ENCODE measurements at places on chromosomes 12 and 14.

- no peak for DNase-seq
Observed at GRCh38 chr12:98374007-98374406, 141.4 kb upstream of the TMPO start.

DNA sequence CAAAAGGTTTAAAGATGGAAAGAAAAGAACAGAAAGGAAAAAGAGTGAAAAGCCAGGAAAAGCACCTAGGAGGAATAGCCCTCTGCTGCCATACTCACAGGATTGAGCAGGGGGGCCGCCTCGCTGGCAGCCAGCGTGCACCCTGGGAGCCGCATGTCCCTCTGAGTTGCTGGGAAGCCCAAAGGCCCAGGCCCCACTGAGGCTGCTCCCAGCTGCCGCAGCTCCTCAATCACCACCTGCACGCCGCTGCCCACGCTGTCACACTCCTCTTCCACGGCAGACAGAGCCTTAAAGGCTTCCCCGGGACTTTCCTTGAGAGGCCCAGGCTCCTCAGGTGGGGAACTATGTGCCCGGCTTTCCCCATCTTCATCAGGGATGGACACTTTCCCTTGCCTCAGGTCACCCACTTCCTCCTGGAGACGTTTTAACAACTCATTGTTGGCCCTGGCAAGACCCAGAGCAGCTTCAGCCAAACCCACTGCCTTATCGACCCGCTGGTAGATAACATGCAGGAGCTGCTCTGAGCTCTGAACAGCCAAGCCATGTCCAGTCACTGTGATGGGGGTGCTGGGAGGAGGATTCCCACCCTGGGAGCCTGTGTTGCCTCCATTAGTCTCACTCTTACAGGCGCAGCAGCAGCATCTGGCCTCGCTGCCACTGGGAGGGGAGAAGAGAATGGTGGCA, 11.5 kb downstream of the C14orf93 start:
- no peak for DNase-seq

DNA sequence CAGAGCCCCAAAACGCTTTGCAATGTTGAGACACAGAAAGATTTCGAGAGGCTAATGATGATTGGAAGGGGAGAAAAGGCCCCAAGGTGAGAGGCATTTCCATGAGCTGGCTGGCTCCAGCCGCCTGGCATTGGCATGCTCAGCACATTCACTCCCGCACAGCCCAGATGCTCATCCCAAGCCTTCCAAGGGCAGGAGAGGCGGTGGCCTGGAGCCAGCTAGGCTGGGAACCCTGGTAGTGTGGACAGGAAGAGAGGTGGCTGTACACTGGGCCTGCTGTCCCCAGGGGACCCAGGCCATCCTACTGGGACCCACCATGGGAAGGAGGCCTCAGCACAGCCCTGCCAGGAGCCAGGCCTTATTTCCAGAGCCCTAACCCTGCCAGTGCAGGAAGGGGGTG, 72.2 kb downstream of the SPTB start:
- DNase-seq, result no peak

DNA sequence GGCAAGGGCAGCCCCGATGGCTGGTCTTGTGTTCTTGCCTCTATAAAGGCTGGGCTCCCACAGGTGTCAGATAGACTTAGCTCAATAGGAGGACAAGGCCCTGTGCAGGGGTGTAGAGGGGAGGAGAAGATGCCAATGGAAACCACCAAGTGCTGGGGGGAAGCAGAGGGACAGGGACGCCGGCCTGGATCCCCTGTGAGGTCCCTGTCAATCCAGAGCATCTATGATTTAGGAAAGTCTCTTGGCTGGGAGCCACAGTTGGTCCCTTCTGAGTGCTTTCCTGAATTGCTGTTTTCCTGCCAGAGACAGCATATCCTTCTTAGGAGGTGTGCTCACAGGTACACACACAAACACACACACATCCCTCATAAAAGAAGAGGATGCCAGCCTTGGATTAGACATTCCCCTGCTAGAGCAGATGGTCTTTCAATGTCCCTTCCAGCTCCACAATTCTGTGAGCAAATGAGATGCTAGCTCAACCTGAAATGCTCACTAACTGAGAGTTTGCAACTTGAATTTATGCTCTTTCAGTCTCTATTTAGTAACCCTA, 62.7 kb downstream of the TTC7B start:
- DNase-seq, result no peak

GRCh38 chr12:109033239-109034196, 12.7 kb upstream of the SVOP start:
- no peak for DNase-seq

DNA sequence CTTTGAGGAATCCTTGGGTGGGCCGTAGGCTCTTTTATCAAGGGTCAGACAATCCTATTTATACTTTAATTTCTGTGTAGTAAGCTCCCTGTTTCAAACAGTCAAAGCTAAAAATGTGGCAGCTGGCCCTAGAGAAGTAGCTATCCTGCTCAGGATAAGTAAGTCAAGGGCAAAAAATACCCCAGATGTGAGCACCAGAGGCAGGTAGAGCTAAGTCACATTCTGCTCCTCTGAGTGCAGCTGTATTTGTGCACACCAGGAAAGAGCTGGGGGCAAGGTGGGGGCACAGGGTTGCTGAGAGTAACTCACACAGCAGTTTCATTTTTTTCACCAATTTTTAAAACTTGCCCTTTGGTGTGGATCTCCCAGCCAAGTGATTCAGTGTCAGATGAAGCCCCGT, 5.3 kb downstream of the ETV6 start:
- no peak for DNase-seq

GRCh38 chr12:95177201-95177768, 40.0 kb downstream of the FGD6 start:
- no peak for DNase-seq

GRCh38 chr12:81141217-81141616, 63.3 kb downstream of the ACSS3 start:
- no peak for DNase-seq

DNA sequence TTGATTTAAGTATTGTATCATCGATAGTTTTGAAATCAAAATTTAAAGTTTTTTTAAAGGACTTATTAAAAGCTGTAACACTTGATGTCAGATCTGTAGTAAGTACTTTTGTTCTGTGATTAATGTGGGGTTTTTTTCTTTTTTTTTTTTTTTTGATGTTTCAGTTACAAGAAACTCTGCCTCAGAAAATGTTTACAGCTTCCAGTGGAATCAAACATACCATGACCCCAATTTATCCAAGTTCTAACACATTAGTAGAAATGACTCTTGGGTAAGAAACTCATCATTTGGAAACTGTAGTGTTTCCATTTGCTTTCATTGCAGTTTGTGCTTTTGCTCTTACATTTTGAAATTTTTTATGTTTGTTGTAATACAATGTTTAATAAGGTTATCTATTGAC, 45.6 kb downstream of the TBK1 start:
- no peak for DNase-seq

- no peak for DNase-seq
Observed at GRCh38 chr14:69674546-69675244, 63.3 kb downstream of the SUSD6 start.

DNA sequence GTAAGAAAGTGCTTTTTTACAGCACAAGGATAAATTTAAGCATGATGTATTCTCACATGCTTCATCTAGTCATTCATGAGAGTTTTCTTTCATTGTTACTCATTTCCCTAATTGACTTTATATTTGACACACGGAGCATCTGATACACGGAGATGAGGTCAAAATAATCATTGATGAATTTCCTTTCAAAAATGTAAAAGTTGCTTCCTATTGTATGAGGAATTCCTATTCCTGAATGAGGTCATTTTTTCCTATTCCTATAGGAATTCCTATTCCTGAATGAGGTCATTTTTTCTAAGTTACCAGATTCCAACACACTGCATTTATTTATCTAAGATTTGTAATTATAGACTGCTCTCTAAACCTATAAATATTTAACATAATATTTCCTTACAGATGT, 316.7 kb upstream of the KITLG start:
- DNase-seq, result no peak

DNA sequence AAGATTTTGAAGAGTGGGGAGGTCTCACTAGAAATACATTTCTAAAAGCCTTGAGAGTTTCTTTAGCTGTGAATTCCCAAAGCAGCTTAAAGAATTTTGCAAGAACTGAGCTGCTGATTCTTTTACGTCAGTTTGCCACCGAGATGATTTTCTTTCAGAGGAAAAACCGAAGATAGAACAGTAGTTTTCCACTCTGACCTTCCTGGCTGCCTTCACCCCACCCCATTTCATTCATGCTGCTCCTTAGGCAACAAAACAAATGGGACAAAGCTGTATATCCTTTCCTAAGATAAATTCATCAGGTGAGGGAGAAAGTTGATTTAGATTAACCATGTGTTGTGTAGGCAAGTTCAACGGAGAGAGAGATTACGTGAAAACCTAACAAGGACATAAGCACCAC, 947.0 kb downstream of the GALC start:
- DNase-seq, result no peak

DNA sequence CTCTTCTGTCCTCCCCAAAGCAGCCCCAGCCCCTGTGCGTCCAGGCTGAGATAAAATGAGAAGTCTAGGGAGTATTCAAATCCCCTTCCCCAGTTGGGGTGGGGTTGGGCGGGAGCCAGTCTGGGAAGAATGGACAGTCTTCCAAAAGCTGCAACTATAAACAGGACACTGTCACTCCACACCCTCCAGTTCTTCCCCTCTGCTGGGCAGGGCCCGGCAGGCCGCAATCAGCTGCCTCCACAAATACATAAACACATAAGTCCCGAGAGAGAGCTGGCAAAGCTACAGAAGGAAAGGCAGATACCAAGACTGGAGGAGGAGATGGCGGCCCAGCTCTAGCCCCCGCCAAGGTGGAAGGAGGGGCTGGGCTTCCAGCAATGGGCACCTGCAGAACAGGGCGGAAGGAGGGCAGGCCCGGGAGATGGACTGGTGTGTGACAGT, 12.7 kb downstream of the LTBP2 start:
- no peak for DNase-seq

DNA sequence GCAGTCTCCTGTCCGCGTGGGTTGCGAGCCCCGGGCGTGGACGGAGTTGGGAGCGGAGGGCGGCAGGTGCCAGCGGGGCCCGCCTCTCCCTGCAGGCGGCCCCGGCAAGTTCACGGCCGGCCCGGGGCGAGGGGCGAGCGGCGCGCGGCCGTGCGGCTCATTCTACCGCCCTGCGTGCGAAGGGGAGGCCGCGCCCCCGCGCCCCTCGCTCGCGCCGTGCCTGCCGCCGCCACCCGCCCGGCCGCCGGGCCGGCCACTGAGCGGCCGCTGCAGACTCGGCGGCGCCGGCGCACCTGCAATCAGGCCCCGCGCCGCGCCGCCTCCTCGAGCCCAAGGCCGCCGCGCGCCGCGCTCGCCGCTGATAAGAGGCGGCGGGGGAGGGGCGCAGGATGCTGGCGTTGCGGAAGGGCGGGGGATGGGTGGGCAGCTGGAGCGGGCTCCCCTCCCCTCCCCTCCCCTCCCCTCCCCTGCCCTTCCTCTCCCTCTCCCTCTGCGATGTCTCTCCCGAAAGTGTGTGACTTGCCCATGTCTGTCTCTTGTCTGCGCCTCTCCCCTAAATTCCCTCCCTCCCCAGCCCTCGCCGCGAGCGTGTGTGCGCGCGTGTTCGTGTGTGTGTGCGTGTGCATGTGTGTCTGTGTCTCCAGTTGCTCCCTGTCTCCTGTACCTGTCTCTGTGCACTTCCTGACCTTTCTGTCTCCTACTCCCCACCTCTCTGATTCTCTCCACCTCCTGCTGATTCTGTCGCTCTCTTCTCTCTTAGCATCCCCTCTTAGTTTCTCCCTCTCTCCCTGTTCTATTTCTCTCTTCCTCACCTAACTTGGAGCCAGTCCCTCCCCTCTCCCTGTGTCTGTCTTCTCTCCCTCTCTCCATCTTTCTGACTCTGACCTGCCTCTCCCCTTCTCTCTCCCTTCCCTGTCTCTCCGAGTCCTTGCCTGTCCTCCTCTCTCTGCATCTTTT, 768.1 kb upstream of the TBX3 start:
- DNase-seq, result no peak

GRCh38 chr14:82046512-82047226, 513.0 kb upstream of the SEL1L start:
- DNase-seq, result no peak

DNA sequence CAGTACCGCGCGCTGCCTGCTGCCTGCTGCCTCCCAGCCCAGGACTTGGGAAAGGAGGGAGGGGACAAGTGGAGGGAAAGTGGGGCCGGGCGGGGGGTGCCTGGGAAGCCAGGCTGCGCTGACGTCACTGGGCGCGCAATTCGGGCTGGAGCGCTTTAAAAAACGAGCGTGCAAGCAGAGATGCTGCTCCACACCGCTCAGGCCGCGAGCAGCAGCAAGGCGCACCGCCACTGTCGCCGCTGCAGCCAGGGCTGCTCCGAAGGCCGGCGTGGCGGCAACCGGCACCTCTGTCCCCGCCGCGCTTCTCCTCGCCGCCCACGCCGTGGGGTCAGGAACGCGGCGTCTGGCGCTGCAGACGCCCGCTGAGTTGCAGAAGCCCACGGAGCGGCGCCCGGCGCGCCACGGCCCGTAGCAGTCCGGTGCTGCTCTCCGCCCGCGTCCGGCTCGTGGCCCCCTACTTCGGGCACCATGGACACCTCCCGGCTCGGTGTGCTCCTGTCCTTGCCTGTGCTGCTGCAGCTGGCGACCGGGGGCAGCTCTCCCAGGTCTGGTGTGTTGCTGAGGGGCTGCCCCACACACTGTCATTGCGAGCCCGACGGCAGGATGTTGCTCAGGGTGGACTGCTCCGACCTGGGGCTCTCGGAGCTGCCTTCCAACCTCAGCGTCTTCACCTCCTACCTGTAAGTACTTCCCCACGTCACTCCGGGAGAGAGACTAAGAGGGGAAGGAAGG, at the start of gene LGR5:
TSS of gene LGR5 (plus strand) at position 186 of the 732 bp plus-strand sequence. CDS start at position 469, 283 bp downstream.
- DNase-seq, result no peak

DNA sequence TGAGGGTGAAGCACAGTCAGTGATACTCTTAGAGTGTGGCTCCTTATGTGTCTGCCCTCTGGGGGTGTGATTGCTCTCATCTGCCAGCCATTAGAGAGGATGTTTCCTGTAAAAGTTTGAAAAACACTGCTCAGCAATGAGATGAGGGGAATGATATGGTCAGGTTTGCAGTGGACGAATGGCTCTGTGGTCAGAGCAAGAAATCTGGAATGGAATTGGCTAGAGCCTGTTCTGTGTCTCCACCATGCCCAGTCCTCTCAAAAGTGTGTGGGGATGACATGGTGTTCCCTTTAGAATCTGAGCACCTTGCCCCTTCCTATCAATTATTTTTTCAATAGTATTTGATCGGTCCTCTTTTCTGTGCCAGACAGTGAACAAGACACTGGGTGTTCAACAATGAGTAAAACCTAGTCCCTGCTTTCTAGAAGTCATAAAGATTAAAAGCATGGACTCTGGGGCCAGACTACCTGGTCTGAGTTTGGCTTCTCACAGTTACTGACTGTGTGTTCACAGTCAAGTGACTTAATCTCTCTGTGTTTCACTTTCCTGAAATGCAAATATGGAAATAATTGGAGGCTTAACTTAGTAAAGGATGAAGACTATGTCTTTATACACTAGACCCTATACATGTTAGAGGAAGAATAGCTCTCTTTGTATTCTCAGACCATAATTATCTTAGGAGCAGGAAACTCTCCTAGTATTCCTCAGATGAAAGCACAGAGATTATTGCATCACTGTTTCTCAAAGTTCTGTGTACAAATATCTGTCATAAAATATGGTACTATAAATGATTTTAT, 1.6 kb downstream of the ACSS3 start:
- DNase-seq, result no peak

GRCh38 chr14:72420749-72421474, 473.0 kb downstream of the DPF3 start:
- peak; percentile 60 for DNase-seq

Data from stimulated activated CD8-positive, alpha-beta memory T cell treated with anti-CD3 and anti-CD28 coated beads, Interleukin-4, amount 100 ng/mL, for 24 hours (primary cell).